ENCODE measurements at places on chromosomes 3 and 15.

- no peak overlapping the region for H3K4me3 ChIP-seq
- no peaks in the 10 kb centered on the region for H3K36me3 ChIP-seq
- H3K27me3 ChIP-seq = no peaks in the 10 kb centered on the region
- no peak for DNase-seq
These were observed 434.0 kb downstream of the NR2F2 start for GRCh38 chr15:96764501-96764900.

- no peaks in the 10 kb centered on the region for H3K4me1 ChIP-seq
- no peak overlapping the region for H3K4me3 ChIP-seq
- H3K27ac ChIP-seq = no peak overlapping the region
- no peak for DNase-seq
- H3K36me3 ChIP-seq = no peaks in the 10 kb centered on the region
These were observed 66.1 kb upstream of the ITGA11 start for GRCh38 chr15:68498076-68498475.

DNA sequence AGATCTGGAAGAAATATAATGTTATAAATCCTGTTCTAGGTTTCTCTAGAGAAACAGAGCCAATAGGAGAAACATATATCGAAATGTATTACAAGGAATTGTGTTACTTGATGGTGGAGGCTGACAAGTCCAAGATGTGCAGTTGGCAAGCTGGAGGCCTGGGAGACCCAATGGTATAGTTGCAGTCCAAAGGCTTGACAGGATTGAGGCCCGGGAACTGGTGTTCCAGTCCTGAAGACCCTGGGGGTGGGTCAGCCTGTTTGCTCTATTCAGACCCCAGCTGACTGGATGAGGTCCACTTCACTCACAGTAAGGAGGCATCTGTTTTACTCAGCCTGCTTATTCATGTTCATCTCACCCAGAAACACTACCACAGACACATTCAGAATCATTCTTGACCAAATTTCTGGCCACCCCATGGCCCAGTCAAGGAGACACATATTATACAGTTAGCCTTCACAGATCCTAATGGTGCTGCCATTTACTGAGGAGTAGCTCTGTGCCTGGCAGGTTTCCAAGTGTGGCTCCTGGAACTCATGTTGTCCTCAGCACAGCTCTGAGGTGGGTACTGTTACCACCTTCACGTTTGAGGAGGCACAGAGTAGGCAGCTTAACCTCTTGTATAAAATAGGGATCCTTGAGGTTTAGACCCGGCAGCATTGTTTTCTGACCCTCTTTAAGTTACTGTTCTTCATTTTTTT lies 3.7 kb downstream of the TRAK1 start:
- peaks cover under 1% of the 10 kb centered on the region for H3K36me3 ChIP-seq
- H3K4me3 ChIP-seq = no peak overlapping the region
- H3K27ac ChIP-seq = no peak overlapping the region
- no peaks in the 10 kb centered on the region for H3K4me1 ChIP-seq

- H3K27ac ChIP-seq = no peak overlapping the region
- no peak overlapping the region for H3K4me3 ChIP-seq
- no peaks in the 10 kb centered on the region for H3K27me3 ChIP-seq
- DNase-seq = no peak
- H3K4me1 ChIP-seq = peaks cover 20% of the 10 kb centered on the region
These were observed 121.5 kb downstream of the XXYLT1 start for GRCh38 chr3:195149292-195150030.

DNA sequence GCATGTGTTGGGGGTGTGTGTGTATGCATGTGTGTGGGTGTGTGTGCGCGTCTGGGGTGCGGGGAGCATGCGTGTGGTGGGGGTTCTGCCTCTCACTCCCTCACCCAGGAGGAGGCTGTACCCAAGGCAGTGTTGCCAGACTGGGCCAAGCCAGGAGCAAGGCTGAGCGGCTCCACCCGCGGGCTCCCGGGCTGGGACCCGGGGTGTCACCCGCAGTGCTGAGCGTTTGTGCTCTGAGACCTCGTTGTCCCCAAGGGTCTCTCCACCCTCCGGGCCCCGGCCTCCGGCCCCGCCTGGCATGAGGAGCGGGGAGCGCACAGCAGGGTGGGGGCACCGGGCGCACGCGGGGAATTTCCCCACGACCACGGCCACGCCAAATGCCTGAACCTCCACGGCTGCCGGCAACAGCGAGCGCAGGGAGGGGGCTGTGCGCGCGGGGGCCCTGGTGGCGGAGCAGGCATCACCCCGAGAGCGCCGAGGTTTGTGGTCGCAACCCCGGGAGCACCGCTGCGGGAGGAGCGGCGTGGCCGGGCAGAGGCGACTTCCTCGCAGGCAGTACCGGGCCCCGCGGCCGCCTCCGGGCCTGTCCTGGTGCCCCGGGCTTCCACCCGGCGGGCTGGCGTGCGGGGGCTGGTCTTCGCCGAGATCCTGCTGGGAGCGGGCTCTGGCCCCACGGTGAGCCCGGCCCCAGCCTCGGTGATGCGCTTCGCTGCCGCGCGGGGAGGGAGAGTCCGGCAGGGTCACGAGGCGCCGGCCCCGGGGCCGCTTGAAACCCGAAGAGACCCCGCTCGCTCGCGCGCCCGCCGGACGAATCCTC lies 7.4 kb upstream of the OCA2 start:
- DNase-seq = peak; percentile 20
- H3K4me1 ChIP-seq = peaks cover 13% of the 10 kb centered on the region
- H3K27me3 ChIP-seq = peaks cover 9% of the 10 kb centered on the region
- peaks cover 1% of the 10 kb centered on the region for H3K36me3 ChIP-seq
- no peak overlapping the region for H3K27ac ChIP-seq
- peak overlapping the region; percentile 44 for H3K4me3 ChIP-seq

- H3K4me1 ChIP-seq = no peaks in the 10 kb centered on the region
- H3K36me3 ChIP-seq = no peaks in the 10 kb centered on the region
- H3K27ac ChIP-seq = no peak overlapping the region
- H3K4me3 ChIP-seq = no peak overlapping the region
- DNase-seq = no peak
These were observed 674.1 kb downstream of the MECOM start for GRCh38 chr3:168989396-168989795.

GRCh38 chr15:34496207-34496995 lies 58.8 kb upstream of the GOLGA8A start:
- no peak overlapping the region for H3K27ac ChIP-seq
- no peaks in the 10 kb centered on the region for H3K36me3 ChIP-seq
- no peak for DNase-seq
- H3K4me1 ChIP-seq = no peaks in the 10 kb centered on the region
- H3K27me3 ChIP-seq = peaks cover 6% of the 10 kb centered on the region

DNA sequence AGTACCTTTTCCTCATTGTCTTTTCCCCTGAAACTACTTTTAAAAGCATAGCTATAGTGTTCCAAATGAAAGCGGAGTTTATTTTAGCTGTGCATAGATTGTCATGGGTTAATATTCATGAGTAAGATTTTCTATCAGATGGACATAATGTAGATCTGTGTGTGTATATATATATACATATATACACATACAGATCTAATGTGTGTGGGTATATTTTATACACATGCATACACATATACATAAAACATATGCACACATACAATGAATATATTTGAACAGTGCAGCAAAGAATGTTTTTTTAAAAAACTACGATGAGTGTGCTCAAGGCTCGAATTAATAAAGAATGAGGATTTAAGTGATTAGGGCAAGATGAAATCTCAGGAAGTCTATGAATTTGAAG lies 328.3 kb upstream of the IL12A start:
- DNase-seq = no peak
- no peak overlapping the region for H3K27ac ChIP-seq
- H3K4me1 ChIP-seq = no peaks in the 10 kb centered on the region
- H3K36me3 ChIP-seq = no peaks in the 10 kb centered on the region

DNA sequence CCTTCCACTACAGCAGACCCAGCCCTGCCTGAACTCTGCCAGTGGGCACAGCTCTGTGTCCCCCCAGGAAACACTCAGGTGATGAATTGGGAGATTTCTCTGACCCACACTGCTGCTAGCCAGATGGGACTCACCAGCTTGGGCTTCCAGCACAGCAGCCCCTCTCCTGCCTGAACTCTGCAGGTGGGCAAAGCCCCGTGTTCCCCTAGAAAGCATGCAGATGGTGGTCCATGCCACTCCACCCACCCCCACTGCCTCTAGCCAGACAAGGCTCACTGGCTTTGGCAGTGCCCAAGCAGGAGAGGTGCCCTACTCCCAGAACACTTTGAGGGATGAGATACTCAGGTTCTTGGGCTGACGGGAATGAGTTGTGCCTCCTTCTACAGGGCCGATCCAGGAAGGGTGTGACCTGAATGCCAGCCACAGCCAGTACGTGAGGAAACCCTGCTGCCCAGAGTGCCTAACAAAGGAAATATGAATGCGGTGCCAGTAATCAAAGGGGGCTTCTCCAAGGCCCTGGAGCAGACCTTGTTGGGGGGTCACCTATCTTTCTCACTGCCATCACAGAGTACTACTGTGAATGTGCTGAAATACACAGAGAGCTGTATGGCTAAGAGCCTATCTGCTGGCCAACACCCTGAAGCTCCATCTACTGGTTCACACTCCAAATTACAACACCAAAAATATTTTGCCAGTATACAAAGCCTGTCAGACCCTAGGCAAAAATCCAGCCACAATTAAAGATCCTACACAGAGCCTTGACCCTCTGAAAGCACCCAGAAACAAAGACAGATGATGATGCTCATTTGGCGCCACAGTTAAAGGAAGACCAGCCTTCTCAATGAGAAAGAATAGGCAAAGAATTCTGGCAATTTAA lies 61.9 kb downstream of the BTLA start:
- H3K36me3 ChIP-seq = no peaks in the 10 kb centered on the region
- H3K4me3 ChIP-seq = no peak overlapping the region
- peaks cover 9% of the 10 kb centered on the region for H3K4me1 ChIP-seq
- peak; percentile 1 for DNase-seq
- no peaks in the 10 kb centered on the region for H3K27me3 ChIP-seq

DNA sequence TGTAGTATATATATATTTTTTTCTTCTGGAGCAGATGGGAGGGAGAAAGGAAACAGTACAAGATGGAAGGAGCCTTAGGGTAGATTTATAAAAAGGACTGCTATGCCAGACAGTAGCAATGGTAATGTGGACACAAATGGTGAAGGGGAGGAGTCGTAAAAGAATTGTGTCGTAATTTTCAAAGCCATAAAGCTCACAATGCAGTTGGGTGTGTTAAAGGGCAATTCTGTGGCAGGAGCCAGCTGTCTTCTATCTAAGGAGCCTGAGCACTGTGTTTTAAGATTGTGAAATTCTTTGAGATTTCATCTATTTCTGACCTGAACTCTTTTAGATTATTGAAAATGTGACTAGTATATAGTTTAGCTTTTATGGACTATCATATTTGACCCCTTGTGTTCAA lies 58.9 kb downstream of the CNOT10 start:
- no peak overlapping the region for H3K27ac ChIP-seq
- H3K27me3 ChIP-seq = no peaks in the 10 kb centered on the region
- DNase-seq = no peak
- no peaks in the 10 kb centered on the region for H3K36me3 ChIP-seq

- DNase-seq = no peak
- no peaks in the 10 kb centered on the region for H3K36me3 ChIP-seq
- no peak overlapping the region for H3K4me3 ChIP-seq
These were observed 241.6 kb downstream of the SCAPER start for GRCh38 chr15:76663529-76663928.

- no peak overlapping the region for H3K4me3 ChIP-seq
- H3K27ac ChIP-seq = no peak overlapping the region
- H3K4me1 ChIP-seq = peaks cover 18% of the 10 kb centered on the region
- peaks cover 4% of the 10 kb centered on the region for H3K36me3 ChIP-seq
- H3K27me3 ChIP-seq = no peaks in the 10 kb centered on the region
These were observed 4.1 kb downstream of the RCN2 start for GRCh38 chr15:76935620-76936019.

GRCh38 chr15:42611532-42611931 lies 36.1 kb downstream of the STARD9 start:
- H3K27me3 ChIP-seq = no peaks in the 10 kb centered on the region
- peaks cover 17% of the 10 kb centered on the region for H3K4me1 ChIP-seq
- no peaks in the 10 kb centered on the region for H3K36me3 ChIP-seq

DNA sequence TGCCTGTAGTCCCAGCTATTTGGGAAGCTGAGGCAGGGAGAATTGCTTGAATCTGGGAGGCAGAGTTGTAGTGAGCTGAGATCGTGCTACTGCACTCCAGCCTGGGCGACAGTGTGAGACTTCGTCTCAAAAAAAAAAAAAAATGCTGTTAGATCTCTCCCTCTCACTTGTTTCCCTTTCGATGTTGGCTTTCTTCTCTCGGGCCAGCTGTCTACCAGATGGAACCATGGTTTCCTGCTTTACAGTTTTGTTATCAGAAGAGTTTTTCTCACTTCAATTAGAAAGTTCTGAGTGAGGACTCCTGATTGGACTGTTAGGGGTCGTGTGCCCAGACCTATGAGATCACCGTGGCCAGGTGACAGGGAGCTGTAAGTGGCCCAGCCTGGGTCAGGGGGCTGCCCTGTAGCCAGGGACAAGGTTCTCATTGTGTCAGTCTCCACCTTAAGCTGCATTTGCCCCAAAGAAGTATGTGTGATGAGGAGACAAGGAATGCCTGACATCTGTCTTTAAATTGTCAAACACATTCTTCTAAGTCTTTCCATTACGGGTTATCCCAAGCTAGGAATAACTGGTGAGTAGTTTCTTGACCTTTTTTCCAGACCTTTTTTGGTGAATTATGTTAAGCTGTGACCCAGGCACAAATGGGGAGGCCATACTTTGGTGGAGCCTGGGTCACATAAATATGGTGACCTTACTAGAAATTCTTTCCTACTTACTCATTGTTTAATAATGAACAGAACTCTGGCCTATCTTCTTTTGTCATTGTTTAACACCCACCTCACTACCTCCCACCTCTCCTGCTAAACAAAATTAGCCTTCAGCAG lies 25.2 kb downstream of the SNAPC5 start:
- peaks cover 27% of the 10 kb centered on the region for H3K4me1 ChIP-seq
- peak; percentile 75 for DNase-seq
- H3K4me3 ChIP-seq = peak overlapping the region; percentile 21
- no peaks in the 10 kb centered on the region for H3K27me3 ChIP-seq

GRCh38 chr3:15477951-15478639 lies 43.4 kb downstream of the COLQ start:
- no peaks in the 10 kb centered on the region for H3K36me3 ChIP-seq
- no peak overlapping the region for H3K4me3 ChIP-seq
- no peaks in the 10 kb centered on the region for H3K4me1 ChIP-seq

DNA sequence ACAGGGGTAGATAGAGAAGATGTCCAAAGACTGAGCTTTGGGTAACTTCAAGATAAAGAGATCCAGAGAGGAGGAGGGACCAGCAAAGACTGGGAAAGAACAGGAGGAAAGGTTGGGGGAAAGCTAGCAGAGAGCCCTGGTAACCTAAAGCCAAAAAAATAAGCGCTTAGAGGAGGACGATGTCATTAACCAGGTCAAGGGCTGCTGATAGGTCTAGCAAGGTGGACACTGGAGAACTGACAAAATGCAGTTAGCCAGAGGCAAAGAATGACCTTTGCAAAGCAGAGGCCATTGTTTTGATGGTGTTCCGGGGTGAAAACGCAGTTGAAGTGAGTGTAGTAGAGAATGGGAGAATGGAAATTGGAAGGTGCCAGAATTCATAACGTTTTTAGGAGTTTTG lies 39.7 kb downstream of the FAM43A start:
- H3K27ac ChIP-seq = no peak overlapping the region
- no peak for DNase-seq
- no peaks in the 10 kb centered on the region for H3K27me3 ChIP-seq
- no peaks in the 10 kb centered on the region for H3K4me1 ChIP-seq

Data from CD8-positive, alpha-beta memory T cell (primary cell).